Posterior vena cava (tissue), 2 donors: ENCODE measurements at places on chromosomes 12 and 14. TPM values are rescaled to one million over a fixed set of nuclear protein-coding genes. Genes with fewer than 3 reads are reported as not detected.
A peak's percentile ranks its signal among the peaks of the same experiment; 100 is the strongest.

Gene RNU4-1
- 4,532 TPM for total RNA-seq

- no peak for DNase-seq
These were observed 153.9 kb downstream of the PRKCH start for GRCh38 chr14:61475316-61475715.

- DNase-seq = no peak
These were observed 164.0 kb downstream of the FOXN3 start for GRCh38 chr14:89252887-89253532.

DNA sequence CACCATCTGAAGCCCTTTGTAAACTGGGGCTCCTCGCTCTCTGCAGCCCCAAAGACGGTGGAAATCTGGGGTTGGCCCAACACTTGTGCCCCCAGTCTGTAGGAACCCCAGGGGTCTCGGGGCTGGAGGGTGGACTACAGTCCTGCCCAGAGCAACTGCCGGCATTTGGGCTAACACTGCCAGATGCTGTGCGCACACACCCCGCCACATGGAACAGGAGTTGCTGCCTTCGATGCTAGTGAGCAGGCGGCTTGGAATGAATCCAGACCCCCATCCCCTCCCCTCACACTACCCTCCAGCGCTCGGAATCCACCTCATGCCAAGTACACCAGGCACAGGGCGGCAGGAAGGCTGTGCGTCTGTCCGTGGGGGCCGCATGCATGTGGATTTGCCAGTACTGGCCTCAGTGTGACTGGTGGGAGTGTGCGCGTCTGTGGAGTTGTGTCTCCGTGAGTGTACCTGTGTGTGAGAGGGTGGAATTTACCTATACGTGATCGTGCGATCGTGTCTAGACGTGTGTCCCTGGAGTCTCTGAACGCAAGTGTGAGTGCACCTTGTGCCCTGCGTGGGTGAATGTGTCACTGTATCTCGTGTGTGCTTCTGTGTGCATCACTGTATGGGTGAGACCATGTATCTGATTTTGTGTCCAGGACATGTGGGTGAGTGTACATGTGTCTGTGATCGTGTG, 5.1 kb downstream of the LHX5 start:
- DNase-seq = no peak

DNA sequence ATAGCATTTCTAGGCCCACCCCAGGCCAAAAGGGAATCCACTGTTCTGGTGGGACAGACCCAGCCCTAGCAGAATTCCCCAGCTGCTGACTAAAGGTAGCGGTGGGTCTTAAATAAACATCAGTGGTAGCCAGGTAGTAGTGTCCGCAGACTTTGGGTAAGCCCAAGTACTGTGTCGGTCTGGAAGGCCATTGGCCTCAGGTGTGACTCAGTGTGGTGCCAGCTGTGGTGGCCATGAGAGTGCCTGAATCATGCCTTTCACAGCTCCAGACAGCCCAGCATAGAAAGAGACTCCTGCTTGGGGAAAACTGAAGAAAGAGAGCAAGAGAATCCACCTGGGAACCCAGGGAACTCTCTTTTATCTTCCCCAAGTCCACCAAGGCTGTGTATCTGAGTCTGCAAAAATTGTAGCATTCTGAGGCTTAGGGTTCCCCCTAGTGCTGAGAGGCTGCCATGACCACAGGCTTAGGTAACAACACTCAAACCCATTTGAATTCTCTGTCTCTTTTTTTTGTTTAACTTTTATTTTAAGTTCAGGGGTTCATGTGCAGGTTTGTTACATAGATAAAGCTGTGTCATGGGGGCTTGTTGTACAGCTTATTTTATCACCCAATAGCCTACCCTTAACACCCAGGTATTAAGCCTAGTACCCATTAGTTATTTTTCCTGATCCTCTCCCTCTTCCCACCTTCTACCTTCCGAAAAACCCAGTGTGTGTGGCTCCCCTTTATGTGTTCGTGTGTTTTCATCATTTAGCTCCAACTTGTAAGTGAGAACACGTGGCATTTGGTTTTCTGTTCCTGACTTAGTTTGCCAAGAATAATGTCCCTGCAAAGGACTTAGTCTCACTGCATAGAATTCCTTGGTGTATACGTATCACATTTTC, 16.7 kb upstream of the CD163L1 start:
- DNase-seq = no peak

DNA sequence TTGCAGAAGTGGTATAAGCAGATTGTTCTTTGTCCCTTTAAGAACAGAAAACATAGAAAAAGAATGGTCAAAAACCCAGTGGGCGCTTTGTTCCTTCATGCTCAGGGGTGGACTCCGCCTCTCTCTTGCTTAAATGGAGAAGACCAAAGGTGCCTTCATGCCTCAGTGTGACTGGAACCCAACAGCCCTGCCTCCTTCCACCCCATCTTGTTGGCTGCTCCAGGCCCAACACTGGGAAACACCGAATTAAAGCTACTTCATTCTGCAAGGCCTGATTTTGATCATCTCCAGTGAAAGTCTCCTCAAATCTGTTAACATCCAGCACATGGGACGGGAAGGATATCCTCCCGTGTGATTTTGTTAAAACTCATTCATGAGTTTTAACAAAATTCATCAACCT, 103.7 kb downstream of the BCL11B start:
- no peak for DNase-seq

DNA sequence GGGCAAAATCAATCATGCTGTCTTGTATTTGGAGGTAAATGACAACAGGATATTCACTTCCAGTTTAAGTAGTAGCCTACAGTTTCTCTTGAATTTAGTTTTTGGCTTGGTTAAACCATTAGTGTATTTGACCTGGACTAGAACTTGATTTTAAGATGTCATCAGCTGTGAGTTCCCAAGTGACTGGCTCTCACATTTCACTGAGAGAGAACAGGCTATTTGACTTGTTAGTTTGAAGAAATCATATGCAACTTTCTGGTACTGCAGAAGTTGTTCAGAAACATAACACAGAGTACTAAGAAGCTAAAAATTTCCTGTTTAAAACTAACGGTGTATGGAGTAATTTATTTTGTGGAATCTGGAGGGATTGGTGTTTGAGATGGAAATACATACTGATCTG, 22.3 kb downstream of the MNAT1 start:
- no peak for DNase-seq

DNA sequence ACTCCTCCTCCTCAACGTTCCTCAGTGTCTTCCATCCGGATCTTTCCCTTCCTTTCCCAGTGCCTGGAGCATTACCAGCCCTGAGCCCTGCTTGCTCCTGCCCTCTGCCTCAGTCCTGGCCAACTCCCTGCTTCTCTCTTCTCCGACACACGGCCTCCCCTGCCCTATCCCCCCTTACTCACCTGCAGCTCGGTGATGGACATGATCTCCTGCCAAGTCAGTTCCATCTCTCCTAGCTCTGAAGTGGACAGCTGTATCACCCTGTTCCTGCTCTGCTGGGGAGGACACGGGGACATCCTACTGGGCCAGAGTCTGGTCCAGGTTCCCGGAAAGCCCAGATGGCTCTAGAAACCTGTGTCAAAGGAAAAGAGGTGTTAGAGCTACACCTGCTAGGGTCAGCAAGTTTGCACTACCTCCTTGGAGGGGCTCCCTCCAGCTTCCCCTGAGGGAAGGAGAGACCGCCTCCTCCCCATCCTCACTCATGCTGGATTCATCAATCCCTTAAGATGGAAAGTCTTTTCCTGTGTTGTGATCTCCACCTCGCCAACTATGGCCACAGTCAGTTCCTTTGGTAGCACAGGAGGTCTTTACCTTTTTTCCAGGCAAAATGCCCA, 5.8 kb downstream of the NFE2 start:
- DNase-seq = no peak

DNA sequence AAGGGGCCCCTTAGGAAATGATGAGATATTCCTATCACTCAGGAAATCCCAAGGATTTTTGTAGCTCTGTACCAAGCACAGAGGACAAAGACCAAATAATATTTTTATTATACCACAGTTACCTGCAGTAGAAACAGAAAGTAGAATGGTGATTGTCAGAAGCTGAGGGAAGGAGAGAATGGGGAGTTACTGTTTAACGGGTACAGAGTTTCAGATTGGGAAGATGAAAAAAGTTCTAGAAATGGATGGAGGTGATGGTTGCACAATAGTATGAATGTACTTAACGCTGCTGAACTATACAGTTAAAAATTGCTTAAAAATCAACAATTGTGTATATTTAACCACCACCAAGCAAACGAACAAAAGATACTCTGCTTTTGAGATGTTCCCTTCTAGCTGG, 24.1 kb downstream of the FLVCR2 start:
- DNase-seq = no peak

Gene FOXA1
- not detected for total RNA-seq

DNA sequence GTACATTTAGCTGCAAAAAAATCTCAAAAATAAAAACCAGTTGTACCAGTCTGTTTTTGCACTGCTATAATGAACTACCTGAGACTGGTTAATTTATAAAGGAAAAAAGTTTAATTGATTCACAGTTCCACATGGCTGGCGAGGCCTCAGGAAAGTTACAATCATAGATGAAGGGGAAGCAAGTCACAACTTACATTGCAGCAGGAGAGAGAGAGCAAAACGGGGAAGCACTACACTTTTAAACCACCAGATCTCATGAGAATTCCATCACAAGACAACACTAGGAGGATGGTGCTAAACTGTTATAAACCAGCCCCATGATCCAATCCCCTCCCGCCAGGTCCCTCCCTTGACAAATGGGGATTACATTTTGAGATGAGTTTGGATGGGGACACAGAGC, 186.0 kb downstream of the TMTC3 start:
- no peak for DNase-seq

Gene AHNAK2
- total RNA-seq = 274 TPM

DNA sequence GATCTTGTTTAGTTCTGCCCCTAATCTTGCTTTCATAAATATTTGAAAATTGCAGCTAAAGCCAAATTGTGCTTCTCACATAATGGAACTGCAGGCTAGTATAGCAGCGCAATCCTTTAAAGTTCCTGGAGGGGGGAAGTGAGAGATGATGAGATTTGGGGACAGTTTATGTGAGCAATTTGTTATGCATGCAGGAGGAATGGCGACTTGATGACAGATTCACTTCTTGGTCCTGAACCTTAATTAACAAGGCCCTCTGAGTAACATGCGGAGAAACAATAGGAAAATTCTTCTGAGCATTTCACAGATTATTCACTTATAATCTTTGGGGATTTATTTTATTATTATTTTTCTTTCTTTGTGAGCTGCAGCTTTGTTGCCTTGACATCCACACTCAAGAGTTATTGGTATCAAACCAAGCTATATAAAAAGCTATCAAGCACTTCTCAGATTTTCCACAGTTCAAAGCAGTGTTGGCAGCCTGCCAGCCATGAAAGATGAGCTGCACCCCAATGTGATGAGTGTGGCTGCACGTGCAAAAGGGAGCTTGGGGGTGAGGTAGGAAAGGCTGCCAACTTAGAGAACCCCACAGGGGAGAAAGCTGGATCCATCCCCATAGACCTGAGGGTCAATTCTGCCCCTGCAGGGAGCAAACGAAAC, 1662.2 kb upstream of the FLRT2 start:
- DNase-seq = no peak

DNA sequence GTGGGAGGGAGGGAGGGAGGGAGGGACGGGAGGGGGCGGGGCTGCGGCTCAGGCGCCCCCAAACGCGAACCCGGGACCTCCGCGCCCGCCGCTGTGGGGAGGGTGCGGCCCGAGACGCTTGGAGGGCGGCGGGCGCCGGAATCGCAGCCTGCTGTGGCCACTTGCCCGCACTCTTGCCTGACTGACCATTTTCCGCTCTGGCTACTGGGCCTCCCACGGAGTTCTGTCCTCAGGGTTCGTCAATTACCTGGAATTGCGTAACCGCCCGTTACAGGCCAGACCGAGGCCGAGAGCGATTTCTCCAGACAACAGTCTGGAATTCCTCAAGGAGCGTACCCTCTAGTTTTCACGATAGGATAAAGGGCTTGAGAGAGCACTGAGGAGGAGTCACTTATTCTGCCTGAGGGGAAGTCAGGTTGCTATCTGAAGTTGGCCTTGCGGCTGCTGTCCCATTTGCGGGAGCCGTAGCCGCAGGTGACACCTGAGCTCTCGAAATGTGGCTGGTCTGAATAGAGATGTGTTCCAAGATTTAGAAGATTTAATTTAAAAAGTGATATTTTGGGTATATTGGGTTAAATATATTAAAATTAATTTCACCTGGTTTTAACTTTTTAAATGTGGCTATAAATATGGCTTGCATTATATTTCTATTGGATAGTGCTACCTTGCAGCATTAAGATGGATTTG, 446 bp upstream of the ZNF641 start:
- peak; percentile 93 for DNase-seq

Gene GARIN6
- total RNA-seq = not detected

GRCh38 chr12:52876372-52876771, 27.6 kb upstream of the KRT78 start:
- DNase-seq = no peak

- DNase-seq = no peak
These were observed 13.0 kb upstream of the PCED1B start for GRCh38 chr12:47066278-47067025.

Gene CDKN3
- total RNA-seq = 1.4 TPM

DNA sequence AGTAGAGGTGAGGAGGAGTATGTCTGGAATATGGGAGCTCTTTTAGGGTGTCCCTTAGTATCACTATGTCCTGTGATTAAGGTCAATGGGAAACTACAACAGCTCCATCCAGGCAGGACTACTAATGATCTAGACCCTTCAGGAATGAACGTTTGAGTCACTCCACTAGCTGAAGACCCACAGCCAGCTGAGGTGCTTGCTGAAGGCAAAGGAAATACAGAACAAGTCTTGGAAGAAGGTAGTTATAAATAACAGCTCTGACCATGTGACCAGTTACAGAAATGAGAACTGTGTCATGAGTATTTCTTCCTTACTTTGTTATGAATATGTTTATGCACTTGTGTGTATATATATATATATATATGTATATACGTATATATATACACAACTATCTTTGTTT, 40.5 kb upstream of the USP44 start:
- DNase-seq = no peak

DNA sequence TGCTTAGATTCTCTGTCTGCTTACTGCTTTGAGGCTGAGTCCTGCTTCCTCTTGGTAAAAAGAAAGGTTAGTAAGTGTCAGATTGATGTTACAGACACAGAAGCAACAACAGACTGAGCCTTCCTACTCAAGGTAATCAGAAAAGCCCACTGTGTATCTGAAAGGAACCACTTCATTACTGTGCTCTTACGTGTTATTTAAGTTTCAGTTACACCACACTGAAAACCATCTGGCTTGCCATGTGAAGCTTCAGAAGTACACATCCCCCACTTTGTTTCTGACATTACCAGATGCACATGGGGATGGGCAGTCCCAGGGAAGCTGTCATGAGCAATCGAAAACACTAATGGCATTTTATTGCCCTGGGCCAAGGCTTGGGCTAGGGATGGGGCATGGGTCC, 1290.1 kb downstream of the AACS start:
- DNase-seq = no peak

Gene TNS2
- total RNA-seq = 218 TPM
